Cortex of kidney (tissue), 1 donor: ENCODE measurements at places on chromosomes 12 and 14.

DNA sequence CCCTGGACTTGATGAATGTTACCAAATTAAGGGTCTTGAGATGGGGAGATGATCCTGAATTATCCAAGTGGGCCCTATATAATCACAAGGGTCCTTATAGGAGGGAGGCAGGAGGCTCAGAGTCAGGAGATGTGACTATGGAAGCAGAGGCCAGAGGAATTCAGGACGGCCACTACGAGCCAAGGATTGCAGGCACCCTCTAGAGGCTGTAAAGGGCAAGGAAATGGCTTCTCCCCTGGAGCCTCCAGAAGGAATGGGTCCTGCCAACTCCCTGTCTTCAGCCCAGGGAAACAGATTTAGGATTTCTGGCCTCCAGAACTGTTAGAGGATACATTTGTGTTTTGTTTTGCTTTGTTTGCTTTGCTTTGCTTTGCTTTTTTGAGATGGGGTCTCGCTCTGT lies 8.8 kb downstream of the BDKRB1 start:
- DNase-seq, result no peak

- no peak for DNase-seq
These were observed 210.1 kb upstream of the PLXNC1 start for GRCh38 chr12:93938317-93938716.

DNA sequence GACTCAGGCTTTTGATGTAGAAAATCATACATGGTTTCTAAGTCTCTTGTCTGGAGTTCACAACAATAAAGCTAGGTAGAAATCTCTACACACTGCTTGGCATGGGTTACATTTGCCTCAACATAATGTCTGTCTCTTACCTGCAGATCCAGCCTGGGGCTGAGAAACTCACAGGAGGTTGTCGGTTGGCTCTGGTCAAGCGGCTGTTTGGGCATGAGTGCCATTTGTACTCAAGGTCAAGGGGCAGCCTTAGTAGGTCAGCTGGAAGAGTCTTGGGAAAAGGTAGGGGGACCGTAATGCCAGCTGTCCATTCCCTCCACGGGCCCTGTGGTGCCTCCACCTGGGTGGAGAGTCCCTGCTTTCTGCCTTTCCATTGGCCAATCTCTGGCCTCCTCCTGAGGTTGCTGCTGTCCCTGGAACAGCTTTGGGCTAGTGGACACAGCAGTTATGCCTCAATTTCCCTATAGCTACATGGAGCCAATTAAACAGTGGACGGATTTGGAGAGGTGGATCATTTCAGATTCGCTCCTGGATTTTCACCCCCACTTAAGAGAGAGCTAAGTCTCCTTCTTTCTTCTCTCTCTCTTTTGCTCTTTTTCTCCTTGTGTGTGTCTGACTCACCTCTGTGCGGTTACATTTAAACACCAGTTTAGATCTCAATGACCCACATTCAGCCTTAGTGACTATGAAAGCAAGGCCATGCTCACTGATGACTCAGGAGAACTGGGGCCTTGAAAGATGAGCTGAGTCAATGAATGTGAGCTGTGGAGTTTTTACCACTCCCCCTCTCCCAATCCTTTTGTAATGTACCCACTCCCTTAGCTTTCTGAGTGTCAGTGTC lies 132.8 kb upstream of the HIF1A start:
- DNase-seq, result no peak

DNA sequence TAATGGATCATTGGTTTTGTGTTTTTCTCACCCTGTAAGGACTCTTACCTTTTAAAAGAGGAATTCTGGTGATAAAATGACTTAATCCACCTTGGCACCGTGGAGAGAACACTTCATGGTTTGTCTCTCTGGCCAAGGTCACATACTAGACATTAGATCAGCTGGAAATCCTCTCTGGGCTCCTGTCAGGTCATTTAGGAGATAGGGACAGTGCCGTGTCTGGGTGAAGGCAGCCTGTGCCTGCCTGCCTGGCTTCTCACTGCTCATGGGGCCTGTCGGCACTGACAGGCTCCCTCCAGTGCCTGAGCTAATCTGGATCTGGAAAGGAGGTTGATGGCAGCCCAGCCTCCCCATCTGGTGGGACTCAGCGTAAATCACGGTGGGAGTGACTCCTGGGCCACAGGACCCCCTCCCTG lies 5.7 kb downstream of the CRADD start:
- DNase-seq, result no peak

GRCh38 chr12:95202691-95203486 lies 14.4 kb downstream of the FGD6 start:
- DNase-seq, result no peak

DNA sequence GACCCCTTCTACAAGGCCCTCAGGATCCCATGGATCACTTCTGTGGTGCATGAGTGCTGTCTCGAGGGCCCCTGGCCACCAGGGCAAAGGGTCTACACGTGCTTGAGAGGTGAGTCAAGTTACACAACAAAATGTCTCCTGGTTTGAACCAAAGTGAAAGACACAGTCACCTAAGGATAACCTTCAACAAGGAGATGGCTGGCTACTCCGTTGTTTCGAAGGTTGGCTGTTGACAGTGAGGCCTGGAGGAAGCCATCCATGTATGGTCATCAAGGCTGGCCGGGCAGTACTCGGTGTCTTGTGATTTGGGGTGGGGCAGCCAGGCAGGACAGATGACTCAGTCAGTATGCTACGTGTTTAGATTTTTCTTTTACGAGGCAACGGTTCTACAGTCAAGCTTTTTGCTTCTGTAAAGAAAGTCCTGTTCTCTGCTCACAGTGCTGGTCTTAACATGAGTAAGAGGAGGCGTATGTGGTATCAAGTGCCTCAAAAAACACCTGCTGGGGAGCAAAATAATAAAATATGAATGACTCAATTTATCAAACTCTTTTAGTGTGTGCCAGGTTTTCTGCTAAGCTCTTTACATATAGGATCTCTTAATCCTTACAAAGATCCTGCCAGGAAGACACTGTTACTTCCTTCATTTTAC lies 18.0 kb upstream of the NT5DC3 start:
- DNase-seq, result no peak

DNA sequence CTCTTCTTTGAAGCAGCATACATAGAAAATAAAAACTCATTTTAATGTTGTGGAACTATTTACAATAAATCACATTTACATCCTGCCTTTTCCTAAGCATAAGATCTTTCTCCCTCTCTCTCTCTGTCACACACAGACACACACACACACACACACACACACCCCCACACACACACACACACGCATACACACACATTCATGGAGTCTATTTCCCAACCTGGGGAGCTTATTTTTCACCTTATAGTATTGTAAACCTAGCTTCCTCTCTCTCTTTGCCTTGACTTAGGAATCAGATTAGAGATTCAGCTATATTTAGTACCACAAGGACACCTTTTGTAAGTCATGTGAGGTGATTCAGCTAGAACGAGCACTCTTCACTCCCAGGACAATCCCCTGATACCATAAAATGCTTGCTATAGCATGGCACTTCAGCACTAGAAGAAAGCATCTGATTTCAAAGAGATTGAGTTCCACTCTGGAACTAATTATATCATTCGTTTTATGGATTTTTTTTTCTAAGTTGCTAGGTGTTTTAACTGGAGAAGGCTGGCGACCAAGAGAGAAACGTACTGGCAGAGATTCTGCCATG lies 23.6 kb downstream of the TMEM30B start:
- no peak for DNase-seq

DNA sequence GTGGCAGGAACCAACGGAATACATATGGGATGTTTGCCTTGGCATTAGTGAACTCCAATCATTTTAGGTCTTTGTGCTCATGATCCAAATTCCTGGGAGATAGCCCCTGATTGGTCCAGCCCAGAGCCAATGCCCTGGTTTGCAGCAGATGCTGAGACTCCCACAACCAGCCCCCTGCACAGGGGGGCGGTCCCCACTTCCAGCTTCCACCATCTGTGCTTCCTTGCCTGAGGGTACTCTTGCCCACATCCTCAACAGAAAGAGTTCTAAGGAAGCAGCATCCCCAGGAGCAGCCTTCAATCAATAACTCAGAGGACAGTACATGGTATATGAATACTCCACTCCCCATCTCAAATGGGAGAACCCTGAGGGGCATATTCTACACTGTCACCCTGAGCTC lies 39.7 kb upstream of the FICD start:
- no peak for DNase-seq

GRCh38 chr12:118336123-118336522 lies 36.6 kb downstream of the TAOK3 start:
- no peak for DNase-seq

- no peak for DNase-seq
These were observed 1026.9 kb downstream of the LRFN5 start for GRCh38 chr14:42633504-42634095.

GRCh38 chr12:8081251-8081920 lies 688 bp upstream of the NECAP1 start:
- DNase-seq, result no peak

DNA sequence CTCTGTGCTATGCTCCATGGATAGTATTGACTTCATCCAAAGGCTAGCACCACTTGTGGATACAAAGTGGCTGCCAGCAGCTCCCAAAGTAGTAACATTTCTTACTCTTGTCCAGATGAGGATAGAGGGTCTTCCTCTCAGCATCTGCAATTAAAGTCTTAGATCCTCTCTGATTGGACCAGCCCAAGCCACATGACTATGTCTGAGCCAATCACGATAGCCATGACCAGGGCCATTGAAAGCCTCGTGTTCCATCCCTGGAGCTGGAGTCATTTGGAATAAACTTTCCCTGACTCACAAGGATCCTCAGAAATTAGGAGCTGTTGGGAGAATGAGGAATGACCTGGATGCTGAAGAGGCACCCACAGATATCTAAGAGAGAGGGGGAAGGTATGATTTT lies 28.5 kb upstream of the SLC24A4 start:
- DNase-seq, result no peak

DNA sequence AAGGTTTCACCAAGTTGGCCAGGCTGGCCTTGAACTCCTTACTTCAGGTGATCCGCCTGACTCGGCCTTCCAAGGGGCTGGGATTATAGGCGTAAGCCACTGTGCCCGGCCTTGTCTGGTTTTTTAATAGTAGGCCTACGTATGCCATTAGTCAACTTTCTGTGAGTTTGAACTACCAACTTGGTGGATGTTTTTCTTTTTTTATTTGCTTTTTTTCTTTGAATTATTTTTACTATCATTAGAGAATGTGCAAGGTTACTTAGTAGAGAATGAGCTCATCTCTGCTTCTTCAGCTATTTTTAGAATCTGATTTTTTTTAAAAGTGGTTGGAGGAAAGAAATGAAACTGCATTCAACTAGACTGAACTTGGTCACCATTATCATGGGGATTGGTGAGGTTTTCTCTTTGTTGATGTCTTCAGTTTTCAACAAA lies 51.4 kb downstream of the HMGA2 start:
- DNase-seq, result no peak

DNA sequence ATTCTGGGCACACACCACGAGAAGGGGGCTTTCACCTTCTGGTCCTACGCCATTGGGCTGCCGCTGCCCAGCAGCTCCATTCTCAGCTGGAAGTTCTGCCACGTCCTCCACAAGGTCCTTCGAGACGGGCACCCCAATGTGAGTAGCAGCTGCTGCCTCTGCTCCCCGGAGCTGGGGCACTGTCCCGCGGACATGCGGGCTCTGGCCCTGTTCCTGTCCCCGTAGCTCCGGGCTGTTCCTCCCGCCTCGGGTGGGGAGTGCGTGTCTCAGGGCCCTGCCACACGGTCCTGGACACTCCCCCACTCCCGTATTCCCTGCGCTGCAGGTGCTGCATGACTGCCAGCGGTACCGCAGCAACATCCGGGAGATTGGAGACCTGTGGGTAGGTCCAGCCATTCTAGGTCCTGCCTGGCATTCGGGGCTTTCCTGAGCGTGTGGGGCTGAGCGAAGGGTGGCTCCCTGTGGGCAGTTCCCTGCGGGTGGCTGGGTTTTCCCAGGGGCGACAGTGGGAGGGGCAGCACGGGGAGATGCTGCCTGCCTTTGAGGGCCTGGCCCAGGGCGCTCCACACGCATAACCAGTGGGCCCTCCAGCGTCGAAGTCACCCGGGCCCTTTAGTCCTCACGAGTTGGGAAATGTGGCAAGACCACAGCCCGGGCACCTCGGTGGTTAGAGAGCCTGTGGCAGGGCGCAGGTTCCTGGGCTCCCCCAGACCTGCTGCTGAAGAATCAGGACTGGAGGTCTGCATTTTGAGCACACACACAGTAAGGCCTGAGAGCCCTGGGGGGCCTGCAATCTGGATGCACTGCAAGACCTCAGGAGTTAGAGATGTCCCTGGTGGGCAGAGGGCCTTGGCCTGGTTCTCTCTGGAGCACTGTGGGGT lies 13.5 kb downstream of the HIP1R start:
- no peak for DNase-seq

DNA sequence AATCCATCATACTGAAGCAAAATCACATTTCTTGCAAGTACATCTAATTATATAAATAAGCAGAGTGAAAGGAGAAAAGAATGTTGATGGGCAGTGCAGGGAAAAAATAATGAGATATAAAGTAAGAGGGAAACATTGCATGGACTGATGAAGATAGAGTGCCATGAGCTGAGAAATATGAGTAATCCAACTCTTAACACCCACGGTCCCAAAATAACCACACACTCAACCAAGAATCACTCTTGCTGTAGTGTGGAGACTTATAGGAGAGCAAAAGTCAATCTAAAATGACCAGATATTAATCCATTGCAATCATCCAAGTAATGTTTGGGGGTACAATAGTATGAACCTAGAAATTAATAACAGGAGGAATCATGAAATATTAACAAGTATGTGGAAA lies 40.2 kb downstream of the MYF5 start:
- DNase-seq, result no peak

GRCh38 chr12:34016361-34016760 lies 5.9 kb upstream of the ALG10 start:
- no peak for DNase-seq

DNA sequence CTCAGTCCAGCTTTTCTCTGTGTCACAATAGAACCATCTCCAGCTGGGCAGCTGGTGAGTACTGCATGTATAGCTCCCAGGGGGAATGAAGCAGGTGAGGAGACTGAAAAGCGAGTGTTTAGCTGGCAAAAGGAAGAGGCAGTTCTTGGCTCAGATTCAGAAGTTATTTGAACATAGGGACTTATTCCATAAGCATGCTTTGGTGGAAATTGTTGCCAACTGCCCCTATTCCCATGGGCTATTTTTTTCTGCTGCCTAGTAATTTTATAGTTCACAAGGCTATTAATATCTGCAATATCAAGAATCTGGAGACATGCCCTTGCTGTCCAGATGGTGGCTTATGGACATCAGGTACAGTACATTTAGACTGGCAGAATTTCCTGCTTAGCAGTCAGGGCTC lies 1112.7 kb downstream of the LRFN5 start:
- DNase-seq, result no peak

- no peak for DNase-seq
These were observed 135.1 kb downstream of the ETNK1 start for GRCh38 chr12:22759769-22760674.

DNA sequence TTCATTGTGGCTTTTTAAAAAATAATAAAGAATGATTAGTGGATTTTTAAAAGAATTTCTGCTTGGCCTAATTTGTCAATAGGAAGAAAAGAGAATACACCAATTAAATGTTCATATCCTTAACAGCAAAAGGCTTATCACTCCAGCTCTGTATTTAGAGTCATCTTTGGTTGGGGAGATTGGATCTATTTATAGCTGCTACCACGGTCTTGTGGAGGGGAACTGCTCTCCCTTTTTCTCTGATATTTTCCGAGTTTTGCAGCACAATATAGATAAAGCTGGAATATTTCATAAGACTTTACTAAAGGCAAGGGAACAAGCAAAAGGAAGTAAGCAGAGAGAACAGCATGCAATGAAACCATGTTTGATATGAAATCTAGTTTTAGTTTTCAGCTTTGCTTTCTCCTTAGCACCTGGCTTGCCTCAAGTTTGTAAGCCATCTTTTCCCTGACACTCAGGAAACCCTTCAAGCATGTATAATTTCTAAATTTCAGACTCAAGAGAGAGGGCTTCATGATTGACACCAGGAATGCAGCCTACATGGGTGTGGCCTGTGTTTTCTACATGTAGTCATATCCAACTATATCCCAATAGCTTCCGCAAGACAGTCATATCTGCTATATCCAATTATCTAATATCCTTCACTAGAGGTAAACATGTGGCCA lies 35.2 kb downstream of the BRMS1L start:
- no peak for DNase-seq
